RKO (cell line): ENCODE measurements at places on chromosomes 4 and X.

- DNase-seq, result no peak
Measured at GRCh38 chrX:137915466-137915865, 349.5 kb downstream of the ZIC3 start.

GRCh38 chr4:2248821-2249261 lies 6.9 kb upstream of the HAUS3 start:
- DNase-seq, result no peak

DNA sequence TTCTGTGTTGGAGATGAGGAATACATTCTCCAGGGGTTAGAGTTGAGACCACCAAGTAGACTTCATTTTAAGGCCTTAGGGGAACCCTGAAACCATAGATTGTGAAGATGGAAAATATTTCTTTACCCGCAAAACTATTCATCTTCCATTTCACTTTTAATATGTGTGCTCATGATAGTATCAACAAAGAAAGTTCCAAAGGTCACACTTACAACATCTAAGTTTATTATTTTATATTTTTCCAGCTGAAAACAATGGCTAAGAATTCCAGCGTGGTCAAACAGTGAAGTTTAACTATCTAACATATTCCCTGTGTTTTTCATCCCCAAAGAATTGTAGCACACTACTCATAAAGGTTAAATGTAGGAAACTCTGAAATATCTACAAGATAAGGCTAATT lies 214.5 kb upstream of the GIMD1 start:
- DNase-seq, result no peak

DNA sequence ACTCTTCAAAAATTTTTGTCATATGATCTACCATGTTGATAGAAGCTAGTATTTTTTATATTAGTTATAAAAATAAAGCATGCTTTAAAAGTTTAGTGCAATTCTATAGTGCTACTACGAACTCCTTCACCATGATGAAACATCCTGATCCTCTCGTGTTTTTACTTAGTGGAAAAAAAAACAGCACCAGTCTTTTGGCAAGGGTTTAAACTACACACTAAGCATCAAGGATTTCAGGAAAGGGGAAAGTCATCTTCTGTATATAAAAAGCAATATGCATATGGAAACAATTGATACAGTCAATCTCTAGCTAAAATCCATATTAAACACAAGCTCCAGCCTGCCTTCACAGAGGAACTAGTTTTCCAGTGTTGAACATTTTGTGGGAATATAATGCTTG lies 18.7 kb downstream of the CHM start:
- no peak for DNase-seq

DNA sequence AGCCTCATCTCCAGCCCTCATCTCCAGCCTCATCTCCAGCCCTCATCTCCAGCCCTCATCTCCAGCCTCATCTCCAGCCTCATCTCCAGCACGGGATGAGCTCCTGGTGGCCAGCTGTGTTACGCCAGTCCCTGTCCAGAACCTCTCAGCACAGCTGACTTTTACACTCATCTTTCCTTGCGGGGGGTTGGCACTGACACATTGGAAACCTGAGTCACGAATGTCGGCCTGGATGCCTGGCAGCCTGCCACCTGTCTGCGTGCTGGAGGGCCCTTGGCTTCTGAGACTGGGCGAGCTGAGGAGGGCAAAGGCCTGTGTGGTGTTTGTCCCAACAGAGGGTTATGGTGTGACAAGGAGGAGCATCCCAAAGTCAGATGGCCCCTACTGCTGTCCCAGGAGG lies 66.1 kb upstream of the HGFAC start:
- peak; percentile 10 for DNase-seq

DNA sequence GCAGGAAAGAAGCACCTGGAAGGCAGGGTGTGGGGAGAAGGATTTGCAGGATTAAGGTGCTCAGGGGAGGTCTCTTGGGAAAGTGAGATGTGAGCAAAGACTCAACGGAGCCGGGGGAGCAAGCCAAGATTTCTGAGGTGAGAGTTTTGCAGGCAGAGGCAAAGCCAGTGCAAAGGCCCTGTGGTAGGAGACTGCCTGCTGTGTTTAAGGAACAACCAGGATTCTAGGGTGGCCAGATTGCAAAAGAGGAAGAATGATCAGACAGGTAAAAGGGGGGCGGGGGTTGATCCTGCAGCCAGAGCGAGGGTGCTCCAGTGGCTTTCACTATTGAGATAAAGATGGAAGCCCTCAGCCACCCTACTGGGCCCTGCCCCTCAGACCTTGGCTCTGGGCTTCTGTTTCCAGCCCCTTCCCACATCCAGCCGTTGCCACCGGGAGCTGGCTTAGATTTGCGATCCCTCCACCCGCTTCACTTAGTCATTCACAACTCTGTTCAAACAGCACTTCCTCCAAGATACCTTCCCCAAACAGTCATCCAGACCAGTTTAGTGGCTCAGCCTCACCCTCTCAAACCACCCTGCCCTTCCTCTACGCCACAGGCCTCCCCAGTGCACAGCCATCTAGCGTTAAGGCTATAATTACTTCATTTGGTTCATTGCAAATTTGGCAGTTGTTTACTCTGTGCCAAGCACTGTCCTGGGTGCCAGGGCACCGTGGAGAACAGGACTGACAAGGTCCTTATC lies 23.3 kb upstream of the BCOR start:
- DNase-seq, result no peak

DNA sequence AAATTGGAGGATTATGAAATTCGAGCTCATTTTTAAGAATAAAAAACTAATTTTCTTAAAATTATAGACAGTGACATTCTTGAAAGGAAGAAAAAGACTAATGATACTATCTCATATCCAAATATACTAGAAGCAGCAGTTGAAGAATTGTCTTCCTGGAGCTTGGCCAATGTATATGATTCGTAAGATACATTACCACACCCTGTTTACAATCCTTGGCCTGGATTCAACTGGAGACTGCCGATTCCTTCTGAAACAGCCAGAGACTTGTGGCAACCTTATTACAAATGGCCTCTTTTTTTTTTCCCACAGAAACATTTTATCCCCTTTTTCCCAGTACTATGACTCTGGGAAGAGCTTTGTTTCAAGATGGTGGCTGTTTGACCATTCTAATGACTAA lies 571.2 kb upstream of the FAT1 start:
- no peak for DNase-seq

DNA sequence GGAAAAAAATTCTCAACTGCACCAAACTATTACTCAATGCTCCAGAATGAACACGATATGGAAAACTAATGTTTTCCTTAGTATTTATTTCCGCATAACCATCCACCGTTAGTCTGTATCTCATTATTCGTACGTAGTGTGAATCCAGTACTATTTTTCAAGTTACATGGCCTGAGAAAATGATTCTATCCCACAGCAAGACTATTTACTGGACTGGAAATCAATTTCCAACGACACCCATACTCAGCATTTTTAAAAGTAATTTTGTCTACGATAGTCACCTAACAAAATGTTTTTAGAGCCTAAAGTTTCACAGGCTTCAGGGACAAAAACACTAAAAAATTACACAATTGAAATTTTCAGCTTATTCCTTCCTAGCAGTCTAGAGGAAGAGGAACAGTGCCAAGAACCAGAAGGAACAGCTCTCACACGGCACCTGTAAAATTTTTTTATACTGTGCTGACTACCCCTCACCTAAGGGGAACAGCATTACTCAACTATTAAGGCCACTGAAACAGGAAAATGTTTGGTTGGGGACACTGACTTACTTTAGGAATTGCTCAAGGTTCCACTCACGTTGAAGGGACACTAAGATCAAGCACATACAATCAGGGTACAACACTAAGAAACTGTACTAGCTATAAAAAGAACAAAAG lies 9.6 kb downstream of the UBE2D3 start:
- DNase-seq, result no peak

DNA sequence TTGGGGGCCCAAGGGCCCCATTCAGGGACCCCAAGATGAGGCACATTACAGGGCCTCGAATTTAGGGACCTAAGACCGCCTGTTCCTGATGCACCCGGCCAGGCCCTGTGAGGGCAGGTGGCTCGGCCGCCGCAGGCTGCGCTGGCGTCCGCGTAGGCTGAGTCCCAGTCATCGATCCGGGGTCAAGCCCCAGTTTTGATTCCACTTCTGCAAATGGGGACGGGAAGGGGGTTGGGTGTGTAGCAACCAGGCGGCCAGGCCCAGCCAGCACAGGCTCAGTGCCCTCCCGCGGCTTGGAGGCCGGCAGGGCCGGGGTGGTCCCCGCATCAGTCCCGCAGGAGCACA lies 327 bp downstream of the PNPLA4 start:
- no peak for DNase-seq

- DNase-seq, result no peak
Measured at GRCh38 chr4:3811621-3812020, 45.4 kb downstream of the ADRA2C start.
